ENCODE measurements at places on chromosomes 1 and 21. TPM values are rescaled to one million over a fixed set of nuclear protein-coding genes. Genes with fewer than 3 reads are reported as not detected.
A peak's percentile ranks its signal among the peaks of the same experiment; 100 is the strongest.

DNA sequence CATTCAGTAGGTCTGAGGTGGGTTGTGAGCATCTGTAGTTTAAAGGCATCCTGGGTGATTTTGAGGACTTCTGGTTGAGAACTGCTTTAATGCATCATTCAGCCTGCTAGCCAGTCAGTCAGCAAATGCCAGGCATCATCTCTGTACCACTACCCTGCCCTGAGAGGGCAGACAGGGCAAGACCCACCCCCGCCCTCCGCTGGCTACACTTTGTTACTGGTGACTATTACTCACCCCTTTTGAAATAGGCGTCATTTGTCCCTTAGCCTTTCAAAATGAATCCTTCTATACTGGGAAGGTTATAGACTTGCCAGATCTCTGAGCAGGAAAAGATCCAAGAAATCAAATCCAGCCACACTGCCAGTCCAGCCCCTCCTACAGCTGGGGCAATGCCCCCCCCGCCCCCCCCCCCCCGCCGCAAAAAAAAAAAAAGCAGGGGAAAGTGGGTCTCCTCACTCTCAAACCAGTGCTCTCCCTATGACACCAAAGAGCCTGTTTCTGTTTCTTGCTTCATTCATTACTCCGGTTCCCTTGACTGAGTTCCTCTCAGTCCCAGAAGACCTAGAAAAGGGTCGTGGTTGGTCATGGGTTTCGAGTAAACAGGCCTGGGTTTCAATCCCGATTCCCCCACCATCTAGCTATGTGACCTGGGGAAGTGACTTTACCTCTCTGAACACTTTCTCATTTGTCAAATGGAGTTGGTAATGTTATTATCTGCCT lies 4.4 kb downstream of the SELENON start:
- DNase-seq, result no peak

DNA sequence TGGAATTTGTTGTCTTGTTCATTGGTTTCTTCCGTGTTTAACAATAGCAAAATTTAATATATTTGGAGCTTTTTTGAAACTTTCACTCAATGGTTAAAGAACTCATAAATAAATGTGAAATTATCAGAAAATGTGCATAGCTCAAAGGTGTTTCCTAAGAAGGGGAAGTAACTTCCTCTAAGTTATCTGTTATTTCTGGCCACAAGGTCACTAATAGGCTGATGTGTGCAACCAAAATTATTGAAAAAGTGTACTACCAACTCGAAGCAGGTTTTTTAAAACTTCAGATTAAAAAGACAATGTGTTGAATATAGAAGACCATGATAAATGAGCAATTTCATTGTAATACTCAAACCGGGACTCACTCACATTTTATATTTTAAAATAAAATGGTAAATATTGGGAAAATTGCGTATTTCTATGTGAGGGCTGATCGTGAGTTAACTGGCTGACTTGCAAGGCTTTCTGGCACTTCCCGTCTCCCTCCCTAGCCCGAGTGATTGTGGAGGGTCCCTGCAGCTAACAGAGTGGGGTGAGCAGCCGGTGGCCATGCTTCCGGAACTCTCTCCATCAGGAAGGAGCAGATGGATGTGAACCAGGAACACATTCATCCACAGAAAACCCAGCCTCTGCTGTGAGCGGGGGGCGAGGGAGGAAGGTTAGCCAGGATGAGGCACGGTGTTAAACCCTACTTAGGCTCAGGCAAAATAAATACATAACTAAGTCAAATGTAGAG lies 96.9 kb downstream of the ERG start:
- DNase-seq, result no peak

DNA sequence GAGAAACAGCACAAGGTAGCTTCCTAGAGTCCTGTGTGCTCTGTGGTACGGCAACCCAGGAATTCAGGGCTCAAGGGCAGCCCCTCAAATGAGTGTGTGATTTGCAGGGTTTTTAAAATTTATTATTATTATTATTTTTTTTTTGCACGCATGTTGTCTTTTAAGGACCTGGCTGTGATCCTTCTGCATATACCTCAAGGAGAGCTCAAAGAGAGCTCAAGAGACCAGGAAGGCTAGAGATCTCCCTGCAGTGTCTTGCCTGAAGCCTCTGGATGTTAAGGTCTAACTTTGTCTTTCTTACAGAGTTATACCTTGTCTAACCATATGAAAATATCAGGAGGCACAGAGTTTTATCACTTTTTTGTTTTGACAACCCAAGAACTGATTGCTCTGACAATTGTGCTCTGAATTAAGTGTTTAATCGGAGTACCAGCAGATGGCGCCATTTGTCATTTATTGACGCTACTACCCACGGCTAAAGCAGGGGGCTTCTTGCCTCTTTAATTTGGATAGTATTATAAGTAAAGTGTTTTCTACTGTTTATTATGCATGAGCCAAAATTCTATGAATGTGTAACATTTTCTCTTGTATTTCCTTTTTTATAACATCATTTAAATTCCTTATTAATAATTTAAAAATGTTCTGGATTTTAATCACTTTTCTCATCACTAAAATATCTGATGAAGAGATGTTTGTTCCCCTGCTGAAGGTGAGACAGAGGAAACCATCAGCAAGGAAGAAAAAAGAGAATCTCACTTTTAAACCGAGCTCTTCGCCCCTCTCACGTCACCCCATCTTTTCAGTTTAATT lies 35.8 kb upstream of the LMO4 start:
- no peak for DNase-seq

DNA sequence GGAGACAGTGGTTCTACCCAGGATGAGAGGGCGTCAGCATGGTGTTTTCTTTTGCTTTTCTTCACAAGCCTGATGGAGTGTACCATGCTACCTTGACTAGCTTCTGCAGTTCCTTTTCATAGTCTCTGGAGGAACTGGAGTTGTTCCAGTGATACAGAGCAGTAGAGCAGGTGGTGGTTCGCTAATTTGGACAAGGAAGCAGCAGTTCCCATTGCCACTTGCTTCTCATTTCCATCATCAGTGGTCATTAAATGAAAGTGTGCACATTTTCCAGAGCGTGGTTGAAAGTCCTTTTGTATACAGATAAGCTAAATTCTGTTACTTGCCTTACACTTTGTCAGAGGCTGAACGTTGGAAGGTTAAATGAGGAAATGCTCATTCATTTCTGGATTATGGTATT lies 182.3 kb downstream of the C1orf21 start:
- no peak for DNase-seq

DNA sequence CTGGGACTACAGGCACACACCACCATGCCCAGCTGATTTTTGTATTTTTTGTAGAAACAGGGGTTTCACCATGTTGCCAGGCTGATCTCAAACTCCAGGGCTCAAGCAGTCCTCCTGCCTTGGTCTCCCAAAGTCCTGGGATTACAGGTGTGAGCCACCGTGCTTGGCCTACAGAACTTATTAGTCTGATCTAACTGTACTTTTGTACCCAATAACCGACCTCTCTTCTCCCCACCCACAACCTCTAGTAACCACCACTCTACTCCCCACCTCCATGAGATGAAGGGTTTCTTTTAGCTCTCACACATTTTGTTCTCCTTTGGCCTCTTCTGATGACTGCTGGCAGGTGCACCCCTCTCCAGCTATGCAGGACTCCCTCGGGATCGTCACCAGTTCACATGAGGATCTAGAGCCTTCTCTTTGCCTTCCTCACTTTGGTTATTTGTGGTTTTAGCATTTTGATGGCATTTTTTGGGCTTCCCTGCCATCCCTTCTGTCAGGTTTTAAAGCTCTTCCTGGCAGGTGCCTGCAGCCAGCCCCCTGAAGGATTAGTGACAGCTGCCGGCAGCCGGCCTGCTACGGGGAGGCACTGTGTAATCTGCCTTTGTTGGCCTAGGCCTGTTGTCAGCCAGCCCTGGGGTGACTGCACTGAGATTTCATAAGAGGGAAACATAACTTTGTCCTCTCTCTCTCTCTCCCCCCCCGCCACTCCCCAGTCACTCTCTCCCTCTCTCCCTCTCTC lies 99.8 kb upstream of the ATP1A1 start:
- DNase-seq, result peak; percentile 30

DNA sequence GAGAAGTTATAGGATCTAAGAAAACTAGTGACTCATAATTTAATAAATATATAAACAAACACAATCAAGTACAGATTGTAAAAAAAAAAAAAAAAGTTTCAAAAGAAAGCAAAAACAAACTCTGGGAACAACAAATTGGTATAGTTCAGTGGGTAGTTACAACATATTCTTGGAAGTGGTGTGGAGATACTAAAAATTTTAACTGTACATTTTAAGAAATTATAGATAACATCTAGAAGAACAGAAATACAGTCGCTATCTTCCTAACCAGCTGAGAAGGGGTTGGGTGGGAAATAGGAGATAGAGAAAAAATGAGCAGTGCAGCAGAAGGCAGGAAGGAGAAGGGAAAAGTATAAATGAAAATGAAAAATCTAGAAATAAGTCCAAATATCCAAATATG lies 70.5 kb downstream of the LRRC8C start:
- no peak for DNase-seq

GRCh38 chr1:171981303-171981702 lies 140.0 kb downstream of the DNM3 start:
- no peak for DNase-seq

DNA sequence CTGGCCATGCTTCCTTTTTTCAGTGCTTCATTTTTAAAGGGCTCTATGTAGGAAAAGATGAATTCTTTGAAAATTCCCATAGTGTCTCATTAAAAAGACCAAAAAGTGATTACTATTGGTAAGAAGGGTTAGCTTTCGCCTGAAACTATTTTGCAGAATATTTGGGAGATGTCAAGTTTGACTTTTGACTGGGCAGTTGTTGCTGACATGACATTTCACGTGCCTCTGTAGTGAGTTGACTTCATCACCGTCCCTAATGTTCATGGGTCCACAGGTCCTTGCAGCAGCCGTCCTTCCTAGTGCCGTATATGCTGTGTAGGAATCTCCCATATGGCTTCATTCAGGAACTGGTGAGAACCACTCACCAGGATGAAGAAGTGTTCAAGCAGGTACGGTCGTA lies 88.7 kb upstream of the KIF1B start:
- no peak for DNase-seq

- DNase-seq, result no peak
These were observed 21.4 kb downstream of the STUM start for GRCh38 chr1:226569879-226570547.

The AADACL3 gene
- not detected for total RNA-seq

The FCRLB gene
- 1.4 TPM for total RNA-seq

The LDLRAD1 gene
- total RNA-seq, result 10.3 TPM
